ENCODE measurements at places on chromosomes 3 and 15. TPM values are rescaled to one million over a fixed set of nuclear protein-coding genes. Genes with fewer than 3 reads are reported as not detected.

Gene ADPRH
- 7.7 TPM for total RNA-seq

Gene SH3GL3
- total RNA-seq = 3.7 TPM

Gene GOLGA6D
- total RNA-seq = not detected

Gene GABRR3
- total RNA-seq = not detected

Gene PARP16
- total RNA-seq = 13.7 TPM

Gene ACAN
- total RNA-seq = 0.60 TPM

Gene CAMK2N2
- total RNA-seq = not detected

Gene NT5DC2
- total RNA-seq = 80.0 TPM

Gene TNNC1
- 591 TPM for total RNA-seq

Gene FRMD5
- total RNA-seq = 4.4 TPM

Gene NPAP1
- not detected for total RNA-seq

Gene MST1R
- 2.8 TPM for total RNA-seq

All from tibial nerve (tissue), 4 donors.